ENCODE measurements at places on chromosomes 6 and 20.

DNA sequence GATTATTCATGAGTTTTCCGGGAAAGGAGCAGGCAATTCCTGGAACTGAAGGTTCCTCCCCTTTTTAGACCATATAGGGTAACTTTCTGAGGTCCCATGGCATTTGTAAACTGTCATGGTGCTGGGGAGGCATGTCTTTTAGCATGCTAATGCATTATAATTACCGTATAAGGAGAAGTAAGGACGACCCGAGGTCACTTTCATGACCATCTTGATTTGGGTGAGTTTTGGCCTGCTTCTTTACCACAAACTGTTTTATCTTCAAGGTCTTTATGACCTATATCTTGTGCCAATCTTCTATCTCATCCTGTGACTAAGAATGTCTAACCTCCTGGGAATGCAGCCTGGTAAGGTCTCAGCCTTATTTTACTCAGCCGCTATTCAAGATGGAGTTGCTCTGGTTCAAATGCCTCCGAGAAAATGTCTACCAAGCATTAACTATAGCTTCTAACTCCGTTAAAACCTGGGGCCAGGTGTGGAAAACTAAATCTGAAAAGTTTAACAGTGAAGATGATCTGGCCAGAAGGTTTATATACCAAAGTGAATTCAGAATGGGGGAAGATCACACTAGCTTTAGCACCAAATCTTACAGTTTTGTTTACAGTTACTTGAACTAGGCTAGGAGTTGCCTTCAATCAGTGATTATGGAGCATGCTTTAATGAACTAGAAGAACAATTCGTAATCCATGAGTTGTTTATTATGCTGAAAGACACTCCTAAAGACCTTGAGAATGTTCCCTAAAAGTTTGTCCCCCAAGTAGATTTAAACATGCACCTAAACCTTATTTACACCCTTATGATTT, 80.0 kb upstream of the TOP1 start:
- DNase-seq: no peak

GRCh38 chr6:110529355-110529754, 52.9 kb upstream of the SLC22A16 start:
- no peak for DNase-seq

- no peak for DNase-seq
Observed at GRCh38 chr6:42424906-42425474, 26.7 kb downstream of the TRERF1 start.

DNA sequence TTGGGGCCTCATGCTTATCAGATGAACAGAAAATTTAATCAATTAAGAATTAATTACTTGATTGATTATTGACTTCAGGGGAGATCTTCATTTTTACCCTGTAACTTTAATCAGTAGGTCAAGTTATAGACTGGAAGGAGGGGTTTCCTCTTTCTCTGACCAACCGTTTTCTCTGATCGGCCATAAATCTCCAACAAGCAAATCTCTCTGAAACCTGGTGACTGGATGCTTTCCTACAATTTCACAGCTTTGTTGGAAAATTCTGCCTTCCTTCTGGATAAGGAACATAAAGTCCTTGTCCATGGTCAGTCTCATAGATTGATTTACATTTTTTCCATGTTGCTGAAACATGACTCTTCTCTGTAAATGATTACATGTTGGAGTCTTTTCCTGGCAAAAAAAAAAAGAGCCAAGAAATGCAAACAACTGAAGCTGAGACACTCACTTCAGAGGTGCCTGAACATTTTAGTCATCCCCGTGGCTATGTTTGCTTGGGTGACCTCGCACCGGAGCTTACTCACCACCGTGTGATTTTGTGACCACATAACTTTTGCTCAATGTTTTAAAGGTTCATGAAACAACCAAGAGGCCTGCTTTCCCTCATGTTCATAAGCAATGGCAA, 31.0 kb downstream of the IRF4 start:
- DNase-seq: no peak

DNA sequence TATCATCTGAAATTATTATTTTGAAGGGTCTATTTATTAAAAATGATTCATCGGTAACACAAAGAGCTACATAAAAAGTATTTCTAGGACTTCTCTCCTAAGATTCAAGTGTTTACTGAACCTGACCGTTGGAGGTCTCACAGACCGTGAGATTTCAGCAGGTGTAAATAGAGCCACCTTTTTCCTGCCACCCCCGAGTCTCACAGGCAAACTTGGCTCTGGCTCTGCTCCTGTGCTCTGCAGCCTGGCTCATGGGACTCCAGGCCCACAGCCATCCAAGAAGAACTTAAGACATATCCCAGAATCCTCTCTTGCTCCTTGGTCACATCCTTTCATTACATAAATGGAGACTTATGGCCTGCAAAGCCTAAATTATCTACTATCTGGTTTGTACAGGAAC, 67.8 kb upstream of the AGPAT4 start:
- no peak for DNase-seq

- DNase-seq: no peak
Observed at GRCh38 chr6:21791581-21791980, 198.0 kb downstream of the SOX4 start.

DNA sequence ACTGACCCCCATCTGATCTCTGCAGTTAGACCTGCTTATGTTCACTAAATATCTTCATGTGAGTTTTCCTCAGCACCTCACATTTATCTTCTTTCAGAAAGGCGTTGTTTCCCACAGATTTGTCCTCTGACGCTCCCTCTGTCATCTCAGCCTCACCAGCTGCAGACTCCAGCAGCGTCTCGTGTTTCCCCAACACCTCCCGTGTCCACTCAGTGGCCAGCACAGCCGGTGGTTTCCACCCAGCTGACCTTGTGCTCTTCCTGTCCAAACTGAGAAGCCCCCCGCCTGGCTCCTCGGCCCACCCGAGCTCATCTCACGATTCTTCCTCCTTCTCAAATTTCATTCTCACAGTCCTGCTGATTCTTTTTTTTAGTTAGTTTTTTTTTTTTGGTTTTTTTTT, 12.5 kb downstream of the ERMARD start:
- no peak for DNase-seq

GRCh38 chr20:6769903-6770785, 2.7 kb downstream of the BMP2 start:
- DNase-seq: no peak

DNA sequence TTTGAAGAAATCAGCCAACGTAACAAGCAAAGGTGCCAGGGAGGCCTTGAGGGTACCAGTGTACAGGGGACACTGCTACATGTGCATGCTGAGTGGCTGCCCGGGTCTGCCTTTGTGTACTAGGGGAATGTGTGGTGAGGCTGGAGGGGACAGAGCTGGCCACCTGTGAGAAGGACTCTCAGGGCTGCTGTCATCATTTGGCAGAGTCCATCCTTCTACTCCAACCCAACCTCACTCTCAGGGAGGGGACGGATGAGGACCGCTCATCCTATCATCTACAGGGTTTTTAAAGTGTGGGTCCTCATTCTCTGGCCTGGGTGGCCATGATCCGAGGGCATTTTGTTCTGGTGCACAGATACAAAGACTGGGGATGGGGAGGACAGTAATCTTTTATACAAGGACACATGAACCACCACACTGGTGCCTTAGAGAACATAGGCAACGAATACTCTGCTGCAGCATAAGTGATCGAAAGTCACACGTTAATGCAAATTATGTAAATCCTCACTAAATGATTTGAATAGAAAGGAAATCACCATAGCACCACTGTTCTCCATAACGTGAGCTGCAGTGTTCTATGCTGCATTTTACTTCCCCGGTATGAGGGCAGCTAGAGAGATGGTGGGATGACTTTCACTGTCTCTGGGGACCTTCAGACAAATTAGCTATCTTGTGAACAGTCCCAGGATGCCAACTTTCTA, 181.4 kb downstream of the GMPR start:
- no peak for DNase-seq

GRCh38 chr6:14429396-14429795, 311.8 kb downstream of the CD83 start:
- no peak for DNase-seq

- peak; percentile 48 for DNase-seq
Observed at GRCh38 chr6:49906526-49906925, 40.2 kb upstream of the CRISP1 start.

- no peak for DNase-seq
Observed at GRCh38 chr6:36780442-36781177, 58.6 kb downstream of the CPNE5 start.

DNA sequence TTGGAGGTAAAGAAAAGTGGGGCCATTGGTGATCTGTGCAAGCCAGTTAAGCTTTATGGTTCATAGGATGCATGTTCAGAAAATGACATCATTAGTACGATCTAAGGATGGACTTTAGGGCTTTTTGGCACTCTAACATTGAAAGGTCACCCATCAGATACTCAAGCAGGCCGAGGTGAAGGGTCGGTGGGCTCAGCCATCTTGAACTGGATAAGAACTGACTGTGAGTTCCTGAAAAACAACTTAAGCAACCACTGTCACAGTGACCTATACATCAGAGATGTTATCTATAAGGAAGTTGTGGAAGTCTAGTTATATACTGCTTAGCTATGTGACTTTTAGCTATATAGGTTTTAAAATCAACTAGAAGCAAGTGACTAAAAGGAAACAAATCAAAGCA, 13.0 kb upstream of the ITCH start:
- DNase-seq: no peak

DNA sequence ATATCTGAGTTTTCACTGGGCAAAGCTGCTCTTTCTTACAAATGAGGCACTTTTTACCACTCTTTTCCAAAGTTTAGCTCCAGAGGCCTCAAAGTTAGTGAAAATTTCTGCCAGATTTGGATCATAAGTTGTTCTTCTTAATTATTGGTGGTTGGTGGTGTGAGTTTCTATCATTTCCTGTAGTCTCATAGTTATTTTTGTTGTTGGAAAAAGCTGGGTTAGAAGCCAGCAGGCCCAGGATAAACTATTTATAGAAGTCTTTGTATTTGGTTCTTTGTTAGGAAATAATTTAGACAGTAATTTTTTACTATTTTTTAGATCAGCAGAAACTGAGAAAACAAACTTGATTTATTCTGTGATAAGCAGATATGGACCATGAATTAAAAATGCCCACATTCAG, 10.6 kb downstream of the PFDN4 start:
- no peak for DNase-seq
